Stimulated activated CD8-positive, alpha-beta memory T cell treated with anti-CD3 and anti-CD28 coated beads, Interleukin-12 subunit alpha, Interleukin-12 subunit beta, amount 100 ng/mL, for 1 hour (primary cell): ENCODE measurements at places on chromosomes 5 and 9.

DNA sequence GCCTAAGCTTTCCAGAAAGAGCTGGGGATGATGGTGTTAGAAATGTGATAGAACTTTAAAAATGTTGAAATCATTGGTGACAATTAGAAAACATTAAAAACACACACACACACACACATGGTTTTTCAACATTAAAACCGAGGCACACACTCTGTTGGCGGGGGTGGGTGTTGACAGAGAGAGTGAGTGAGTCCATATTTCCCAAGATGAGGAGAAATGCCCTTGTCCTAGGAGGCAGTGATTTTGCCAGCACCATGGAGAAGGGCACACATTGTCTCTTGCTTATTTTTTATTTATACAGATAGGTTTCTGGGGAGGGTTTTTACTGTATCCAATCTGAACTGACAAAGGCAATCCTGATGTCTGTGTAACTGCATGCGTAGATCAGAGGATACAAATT is 152.5 kb downstream of the INSYN2B start:
- no peak for DNase-seq

DNA sequence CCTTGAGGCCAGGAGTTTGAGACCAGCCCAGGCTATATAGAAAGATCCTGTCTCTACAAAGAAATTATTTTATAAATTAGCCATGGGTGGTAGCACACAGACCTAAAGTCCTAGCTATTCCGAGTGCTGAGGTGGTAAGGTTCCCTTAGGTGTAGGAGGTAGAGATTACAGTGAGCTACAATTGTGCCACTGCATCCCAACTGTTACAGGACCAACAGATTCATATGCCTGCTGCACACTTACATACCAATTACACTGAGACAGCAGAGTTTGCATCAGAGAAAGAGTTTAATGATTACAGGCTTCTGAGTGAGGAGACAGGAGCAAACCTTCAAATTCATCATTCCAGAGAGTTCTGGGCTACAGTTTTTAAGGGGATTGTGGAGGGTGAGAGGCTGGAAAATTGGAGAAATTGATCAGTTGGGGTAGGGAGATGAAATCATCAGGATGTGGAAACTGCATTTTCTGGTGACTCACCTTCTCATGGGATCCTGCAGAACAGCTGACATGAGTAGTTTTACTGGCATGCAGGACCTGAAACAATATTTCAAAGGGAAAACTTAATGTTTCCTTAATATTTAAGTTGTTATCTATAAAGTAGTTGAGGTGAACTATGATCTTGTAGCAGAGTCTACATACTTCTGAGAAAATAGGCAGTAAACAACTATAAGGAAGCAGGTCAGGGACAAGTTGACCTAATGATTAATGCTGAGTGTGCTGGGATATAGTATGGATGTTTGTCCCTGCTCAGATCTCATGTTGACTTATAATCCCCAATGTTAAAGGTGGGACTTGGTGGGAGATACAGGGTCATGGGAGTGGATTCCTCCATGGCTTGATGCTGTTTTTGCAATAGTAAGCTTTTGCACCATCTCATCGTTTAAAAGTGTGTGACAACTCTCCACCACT is 54.7 kb downstream of the ANXA2R start:
- DNase-seq, result no peak

DNA sequence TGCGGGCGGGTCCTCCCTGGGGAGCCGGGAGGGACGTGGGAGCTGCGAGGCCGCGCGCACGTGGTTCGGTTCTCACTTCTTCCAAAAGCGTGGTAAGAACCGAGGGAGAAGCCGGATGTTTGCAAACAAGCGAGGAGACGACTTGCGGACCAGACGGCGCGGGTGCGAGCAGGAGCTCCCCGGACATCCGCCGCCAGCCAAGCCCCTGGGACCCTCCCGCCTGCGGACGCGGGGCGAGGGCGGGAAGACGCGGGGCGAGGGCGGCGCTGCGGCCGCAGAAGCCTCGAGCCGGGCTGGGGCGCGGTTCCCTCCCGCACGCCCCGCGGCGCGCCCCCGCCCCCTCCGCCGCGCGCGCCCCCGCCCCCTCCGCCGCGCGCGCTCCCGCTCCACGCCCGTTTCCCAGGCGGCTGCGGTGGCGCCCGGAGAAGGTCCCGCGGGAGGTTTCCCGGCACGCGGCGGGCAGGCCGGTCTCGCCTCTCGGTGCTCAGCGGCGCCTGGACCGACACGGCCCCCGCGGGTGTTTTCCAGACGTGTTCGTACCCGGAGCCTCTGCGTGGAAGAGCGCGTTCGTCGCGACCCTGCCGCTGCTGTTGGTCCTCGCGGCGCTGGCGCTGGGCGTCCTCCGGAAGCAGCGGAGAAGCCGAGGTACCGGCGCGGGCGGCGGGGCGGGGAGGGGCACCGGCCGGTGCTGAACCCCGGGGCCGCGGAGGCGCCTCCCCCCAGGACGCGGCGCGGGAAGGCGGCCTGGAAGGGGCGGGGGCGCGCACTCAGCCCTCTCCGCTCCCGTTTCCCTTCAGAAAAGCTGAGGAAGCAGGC is 12.8 kb downstream of the BTNL9 start:
- no peak for DNase-seq

DNA sequence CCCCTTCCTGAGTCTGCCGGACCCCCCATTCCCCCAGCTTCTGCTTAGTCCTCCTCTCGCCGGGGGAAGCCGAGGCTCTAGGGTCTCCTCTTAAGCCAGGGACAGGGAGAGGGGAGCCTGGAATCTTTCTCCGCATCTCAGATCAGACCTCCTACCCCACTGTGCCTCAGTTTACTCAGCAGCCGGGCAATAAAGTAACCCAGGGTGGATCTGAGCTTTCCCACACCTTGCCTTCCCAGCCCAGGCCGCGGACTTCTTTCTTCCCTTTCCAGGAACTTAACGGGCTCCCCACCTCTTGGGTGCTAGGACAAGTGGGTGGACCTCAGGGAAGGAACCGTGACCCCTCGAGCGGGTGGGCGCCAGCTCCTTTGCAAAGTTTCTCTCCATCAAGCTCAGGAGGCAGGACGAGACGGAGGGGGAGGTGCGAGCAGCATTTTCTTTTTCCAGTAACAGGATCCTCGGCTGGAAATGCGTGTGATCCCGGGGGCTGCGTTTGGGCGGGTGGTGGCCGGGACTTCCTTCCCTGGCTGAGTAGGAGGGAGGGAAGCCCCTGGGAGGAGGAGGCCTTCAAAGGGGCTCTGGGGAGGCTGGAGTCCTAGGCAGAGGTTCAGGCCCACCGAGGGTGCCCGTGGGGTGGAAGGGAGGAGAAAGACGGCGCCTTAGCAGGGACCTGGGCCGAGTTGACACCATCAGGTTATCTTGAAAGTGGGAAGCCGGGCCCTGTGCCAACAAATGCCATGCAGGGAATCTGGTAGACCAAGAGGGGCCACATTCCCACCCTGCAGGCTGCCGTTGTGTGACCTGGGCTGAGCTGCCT is 795 bp downstream of the DAB2IP start:
- no peak for DNase-seq

GRCh38 chr9:80885894-80886293 is 803.5 kb downstream of the TLE1 start:
- DNase-seq, result no peak

DNA sequence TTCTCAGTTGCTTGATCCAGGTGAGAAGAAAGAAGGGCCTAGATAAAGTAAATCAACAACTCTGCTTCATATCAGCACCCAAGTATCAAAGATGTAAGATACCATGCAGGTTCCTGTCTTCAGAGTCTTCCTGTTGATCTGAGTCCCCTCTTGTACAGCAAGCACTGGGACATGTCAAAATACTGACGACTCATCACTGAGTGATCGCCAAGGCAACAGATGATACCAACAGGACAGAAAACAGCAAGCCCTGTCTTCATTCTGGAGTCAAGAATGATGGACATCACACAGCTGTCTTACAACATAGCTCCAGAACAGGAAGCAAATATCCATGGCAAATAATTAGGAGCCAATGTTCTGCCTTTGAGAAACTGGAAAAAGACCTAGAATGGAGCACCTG is 83.7 kb downstream of the TARS1 start:
- DNase-seq, result no peak

DNA sequence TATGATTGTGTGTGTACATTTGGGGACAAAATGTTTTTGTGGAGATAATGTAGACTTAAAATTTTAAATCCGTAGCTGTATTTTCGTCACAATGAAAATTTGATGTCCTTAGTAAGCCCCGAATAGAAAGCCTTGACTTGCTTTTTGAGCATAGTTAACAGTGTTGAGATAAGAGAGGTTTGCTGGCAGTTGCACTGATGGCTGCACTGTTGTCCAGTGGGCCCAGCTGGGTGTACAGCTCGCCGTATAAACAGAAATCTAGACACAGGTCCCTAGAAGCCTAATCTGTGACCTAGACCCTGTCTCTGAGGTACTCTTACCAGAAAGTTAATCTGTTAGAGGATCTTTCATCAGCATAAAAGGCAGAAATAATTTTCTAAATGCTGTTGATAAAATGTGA is 271.3 kb upstream of the DMRT1 start:
- no peak for DNase-seq
